ENCODE measurements at places on chromosomes 11 and 22. TPM values are rescaled to one million over a fixed set of nuclear protein-coding genes. Genes with fewer than 3 reads are reported as not detected.

GRCh38 chr11:127496165-127496564 is 495.6 kb upstream of the KIRREL3 start:
- H3K27me3 ChIP-seq: peaks cover 25% of the 10 kb centered on the region
- H3K4me1 ChIP-seq: no peaks in the 10 kb centered on the region
- H3K27ac ChIP-seq: no peak overlapping the region
- DNase-seq: no peak
- no peaks in the 10 kb centered on the region for H3K36me3 ChIP-seq

DNA sequence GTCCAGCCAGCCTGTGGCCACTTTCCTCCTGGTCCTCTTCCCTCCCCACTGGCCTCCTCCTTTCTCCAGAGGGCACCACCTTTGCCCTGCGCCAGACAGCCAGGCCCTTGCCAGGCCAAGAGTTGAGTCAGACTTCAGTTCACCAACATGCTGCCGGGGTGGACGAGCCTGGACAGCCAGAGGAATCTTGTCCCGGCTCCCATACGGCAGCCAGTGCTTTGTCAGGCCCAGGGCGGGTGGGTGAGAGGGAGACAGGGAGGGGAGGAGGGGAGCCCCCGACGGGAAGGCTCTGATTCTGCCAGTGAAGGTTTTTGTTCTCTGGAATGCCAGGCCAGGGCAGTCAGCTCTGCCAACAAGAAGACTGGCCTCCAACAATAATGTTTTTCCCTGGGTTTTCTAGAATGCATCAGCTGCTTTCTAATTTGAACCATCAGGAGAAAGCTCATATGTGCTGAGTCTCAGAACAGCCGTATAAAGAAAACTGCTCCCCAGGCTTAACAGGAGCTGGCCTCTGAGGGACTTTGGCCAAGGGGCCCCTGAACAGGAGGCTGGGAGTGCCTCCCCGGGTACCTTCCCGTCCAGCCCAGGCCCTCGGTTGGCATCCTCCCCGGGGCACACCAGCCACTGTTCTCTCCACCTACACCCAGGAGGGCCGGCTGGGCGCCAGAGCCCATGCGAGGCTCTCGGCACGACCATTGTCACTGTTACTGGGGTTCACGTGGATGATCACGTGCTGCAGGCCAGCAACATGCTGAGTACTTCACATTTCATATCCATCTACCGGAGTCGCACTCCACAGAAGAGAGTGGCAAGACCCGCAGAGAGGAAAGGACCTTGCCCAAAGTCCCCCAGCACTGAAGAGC is 28.6 kb downstream of the LIF start:
- no peaks in the 10 kb centered on the region for H3K36me3 ChIP-seq
- H3K27me3 ChIP-seq: no peaks in the 10 kb centered on the region
- H3K4me3 ChIP-seq: no peak overlapping the region
- no peak overlapping the region for H3K27ac ChIP-seq

GRCh38 chr22:23878219-23878618 is 16.0 kb upstream of the MIF start:
- H3K36me3 ChIP-seq: no peaks in the 10 kb centered on the region
- no peaks in the 10 kb centered on the region for H3K27me3 ChIP-seq
- H3K4me1 ChIP-seq: no peaks in the 10 kb centered on the region

- DNase-seq: no peak
- peaks cover 36% of the 10 kb centered on the region for H3K36me3 ChIP-seq
- no peaks in the 10 kb centered on the region for H3K27me3 ChIP-seq
- H3K27ac ChIP-seq: no peak overlapping the region
- H3K4me3 ChIP-seq: no peak overlapping the region
- no peaks in the 10 kb centered on the region for H3K4me1 ChIP-seq
Measured at GRCh38 chr11:70364178-70364577, 34.2 kb upstream of the CTTN start.

GRCh38 chr11:46826310-46827044 is 19.6 kb downstream of the CKAP5 start:
- H3K4me3 ChIP-seq: peak overlapping the region; percentile 45
- peak; percentile 85 for DNase-seq
- no peaks in the 10 kb centered on the region for H3K4me1 ChIP-seq
- H3K36me3 ChIP-seq: no peaks in the 10 kb centered on the region

DNA sequence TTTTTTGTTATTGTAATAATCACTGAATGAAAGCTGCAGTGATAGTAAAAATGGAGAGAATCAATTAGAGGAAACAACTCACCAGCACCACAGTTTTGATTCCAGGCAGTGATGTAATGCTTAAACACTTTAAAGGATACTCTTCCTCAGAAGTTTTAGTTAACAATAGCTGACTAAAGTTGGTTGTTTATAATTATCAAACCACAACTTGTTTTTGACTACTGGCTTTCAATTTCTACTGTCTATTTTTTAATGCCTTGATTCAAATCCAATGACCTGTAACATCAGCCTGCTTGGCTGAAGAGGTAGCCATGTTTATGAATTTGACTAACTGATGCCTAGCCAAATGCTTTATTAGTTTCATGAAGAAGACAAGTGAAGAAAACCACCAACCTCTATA is 18.2 kb upstream of the CASP12 start:
- H3K4me3 ChIP-seq: no peak overlapping the region
- DNase-seq: no peak
- H3K27me3 ChIP-seq: no peaks in the 10 kb centered on the region
- H3K36me3 ChIP-seq: no peaks in the 10 kb centered on the region
- no peak overlapping the region for H3K27ac ChIP-seq
- H3K4me1 ChIP-seq: no peaks in the 10 kb centered on the region

DNA sequence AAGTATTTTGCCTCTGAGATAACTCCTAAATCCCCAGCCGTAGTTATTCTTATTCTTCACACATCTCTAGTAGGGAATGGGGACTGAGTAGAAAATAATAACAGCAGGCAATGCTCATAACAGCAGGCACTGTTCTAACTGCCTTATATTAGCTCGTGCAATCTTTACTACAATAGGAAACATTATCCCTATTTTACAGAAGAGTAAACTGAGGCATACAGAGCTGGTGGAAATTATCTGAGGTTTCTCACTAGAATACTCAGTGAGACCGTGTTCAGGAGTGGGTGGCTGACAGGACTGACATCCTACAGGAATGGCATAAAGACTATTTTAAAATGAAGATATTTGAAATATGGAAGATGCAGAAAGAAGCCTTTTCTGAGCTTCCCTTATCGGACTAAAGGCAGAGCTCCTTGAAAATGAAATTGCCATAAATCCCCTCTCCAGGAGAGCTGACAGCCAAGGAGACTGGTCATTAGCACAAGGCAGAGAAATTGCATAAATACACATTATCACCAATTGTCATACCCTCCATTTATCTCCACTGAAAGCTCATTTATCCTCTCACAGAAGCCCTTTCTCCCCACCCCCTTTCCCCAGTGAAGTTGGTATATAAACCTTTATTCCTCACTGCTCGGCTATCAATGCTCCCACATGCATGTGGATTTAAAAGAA is 93.9 kb downstream of the RASSF10 start:
- no peaks in the 10 kb centered on the region for H3K36me3 ChIP-seq
- no peak for DNase-seq
- no peaks in the 10 kb centered on the region for H3K27me3 ChIP-seq
- no peak overlapping the region for H3K4me3 ChIP-seq
- H3K27ac ChIP-seq: no peak overlapping the region

DNA sequence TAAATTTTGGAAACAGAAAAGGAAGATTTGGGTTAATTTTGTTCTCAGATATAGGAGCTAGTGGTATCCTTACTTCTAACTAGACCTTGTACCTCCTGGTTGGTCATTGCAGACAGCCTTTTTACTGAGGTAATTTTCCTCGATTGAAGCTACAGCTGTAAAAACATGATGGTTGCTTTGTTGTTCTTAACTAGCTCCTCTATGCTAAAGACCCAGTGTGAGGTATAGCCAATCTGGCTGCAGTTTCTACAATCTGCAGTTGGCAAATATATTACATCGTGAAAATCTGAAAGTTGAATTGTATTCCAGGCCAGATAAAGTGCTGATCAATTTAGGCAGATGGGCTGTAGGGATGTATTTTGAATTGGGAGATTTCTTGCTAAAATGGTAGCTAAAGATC is 116.5 kb downstream of the AASDHPPT start:
- DNase-seq: no peak
- no peaks in the 10 kb centered on the region for H3K36me3 ChIP-seq
- no peaks in the 10 kb centered on the region for H3K4me1 ChIP-seq
- no peak overlapping the region for H3K4me3 ChIP-seq
- H3K27ac ChIP-seq: no peak overlapping the region

- no peaks in the 10 kb centered on the region for H3K27me3 ChIP-seq
- H3K27ac ChIP-seq: no peak within 1 kb of the TSS
- no peaks in the 10 kb centered on the region for H3K36me3 ChIP-seq
- DNase-seq: no peak
Measured at GRCh38 chr11:128587415-128587814, at the start of gene ETS1. Gene ETS1 (minus strand): TSS chr11:128587558. CDS start chr11:128573130, 14,428 bp downstream.

DNA sequence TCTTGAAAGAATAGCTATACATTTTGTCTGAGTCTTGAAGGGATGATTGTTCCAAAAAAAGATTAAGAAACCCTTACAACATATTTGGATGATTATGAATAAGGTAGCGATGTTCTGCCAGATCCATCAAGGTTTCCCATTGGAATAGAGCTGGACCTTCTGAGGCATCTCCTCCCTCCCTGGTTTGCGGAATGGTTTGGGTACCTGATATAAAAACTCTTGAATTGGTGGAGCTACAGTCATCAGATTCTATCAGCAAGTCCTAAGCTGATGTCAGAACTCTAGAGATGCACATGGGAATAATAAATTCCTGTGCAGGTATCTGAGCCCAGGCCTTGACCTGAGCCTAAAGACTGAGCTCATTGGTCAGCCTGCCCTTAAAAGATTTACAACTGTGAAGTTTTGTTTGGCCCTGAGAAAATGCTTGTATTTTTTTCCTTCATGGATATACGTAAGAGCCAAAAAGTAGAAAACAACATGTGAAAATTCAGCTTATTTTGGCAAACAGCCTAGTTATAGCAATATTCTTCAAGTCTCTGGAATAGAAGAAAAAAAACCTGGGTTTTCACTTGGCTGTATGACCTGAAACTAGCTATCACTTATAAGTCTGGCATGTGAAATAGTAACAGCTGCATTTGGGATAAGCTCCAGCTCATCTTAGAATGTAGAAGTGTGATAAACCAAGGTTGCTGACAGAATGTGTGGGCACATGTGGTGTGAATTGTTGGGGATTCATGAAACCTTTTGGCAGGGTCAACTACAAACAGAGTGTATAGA is 265.7 kb upstream of the CTSC start:
- H3K36me3 ChIP-seq: no peaks in the 10 kb centered on the region
- no peak overlapping the region for H3K4me3 ChIP-seq

GPHA2 gene
- 2.1 TPM for total RNA-seq

TYR gene
- total RNA-seq: not detected

IGLL1 gene
- total RNA-seq: not detected

DNA sequence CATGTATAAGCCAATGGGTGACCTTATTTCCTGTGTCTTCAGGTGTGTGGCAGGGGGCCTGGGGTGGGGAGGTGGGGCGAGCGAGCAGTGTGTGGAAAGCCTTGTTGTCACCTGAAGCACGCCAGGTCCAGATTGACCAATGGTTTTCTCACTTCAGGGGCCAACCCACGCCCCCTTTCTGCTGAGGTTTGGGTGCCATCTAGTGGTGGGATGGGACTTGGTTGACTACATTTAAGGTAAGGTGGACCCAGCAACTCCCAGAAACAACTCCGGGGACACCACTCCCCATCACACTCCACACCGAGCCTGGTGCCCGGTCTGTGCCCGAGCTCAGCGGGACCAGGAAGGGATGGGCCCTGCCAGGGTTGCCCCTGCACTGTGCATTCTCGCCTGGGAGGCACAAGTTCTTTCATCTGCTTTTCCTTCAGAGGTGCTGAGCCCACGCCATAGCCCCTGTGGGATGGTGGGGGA is 40.0 kb downstream of the TPCN2 start:
- peaks cover 8% of the 10 kb centered on the region for H3K4me1 ChIP-seq
- peak; percentile 80 for DNase-seq
- H3K4me3 ChIP-seq: no peak overlapping the region
- peaks cover 5% of the 10 kb centered on the region for H3K36me3 ChIP-seq

MYBPC3 gene
- total RNA-seq: not detected

RELT gene
- 10.7 TPM for total RNA-seq

GRCh38 chr11:12963051-12963450 is 46.1 kb upstream of the RASSF10 start:
- no peaks in the 10 kb centered on the region for H3K4me1 ChIP-seq
- H3K4me3 ChIP-seq: no peak overlapping the region
- no peaks in the 10 kb centered on the region for H3K36me3 ChIP-seq
- H3K27ac ChIP-seq: no peak overlapping the region
- no peak for DNase-seq
- no peaks in the 10 kb centered on the region for H3K27me3 ChIP-seq

- H3K4me3 ChIP-seq: no peak overlapping the region
- no peaks in the 10 kb centered on the region for H3K36me3 ChIP-seq
- no peak for DNase-seq
Measured at GRCh38 chr11:46106530-46107407, 14.5 kb downstream of the PHF21A start.

DNA sequence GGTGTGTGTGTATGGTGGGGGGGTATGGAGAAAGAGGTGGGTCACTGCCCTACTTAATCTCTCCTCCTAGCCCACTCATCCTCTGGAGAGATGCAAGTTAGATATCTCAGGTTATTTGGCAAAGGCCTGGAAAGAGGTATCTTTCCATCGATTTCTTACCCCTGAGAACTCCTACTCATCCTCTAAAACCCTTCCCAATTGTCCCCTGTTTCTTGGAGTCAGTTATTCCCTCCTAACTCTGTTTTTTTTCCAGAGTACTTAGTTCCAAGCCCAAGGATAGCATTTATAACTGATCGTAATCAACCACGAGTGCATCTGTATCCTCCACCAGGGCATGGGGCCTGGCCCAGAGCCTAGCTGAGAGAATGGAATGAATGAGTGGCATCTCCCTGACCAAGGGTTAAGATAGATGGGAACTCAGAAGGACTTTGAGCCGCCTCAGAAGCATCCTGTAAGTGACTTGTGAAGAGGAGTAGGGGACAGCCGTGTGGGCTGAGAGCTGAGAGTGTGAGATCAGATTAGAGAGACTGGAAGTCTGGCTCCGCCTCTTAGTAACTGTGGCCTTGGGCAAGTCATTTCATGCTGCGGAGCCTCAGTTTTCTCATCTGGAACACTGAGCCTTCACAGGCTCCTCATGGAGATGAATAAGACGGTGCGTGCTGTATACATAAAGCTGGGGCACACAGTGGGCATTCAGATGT is 16.2 kb downstream of the CD6 start:
- DNase-seq: no peak
- H3K4me3 ChIP-seq: no peak overlapping the region
- no peaks in the 10 kb centered on the region for H3K36me3 ChIP-seq
- H3K27ac ChIP-seq: no peak overlapping the region

GRCh38 chr11:46271875-46272815 is 5.3 kb upstream of the CREB3L1 start:
- DNase-seq: no peak
- no peak overlapping the region for H3K4me3 ChIP-seq
- H3K27ac ChIP-seq: 0 out of 2 replicates have a peak overlapping the region, but pooled peaks have one; percentile 9
- H3K4me1 ChIP-seq: peaks cover 32% of the 10 kb centered on the region
- H3K27me3 ChIP-seq: no peaks in the 10 kb centered on the region

PHLDB1 gene
- total RNA-seq: 122 TPM
